Lung (tissue), 17 donors: ENCODE measurements at places on chromosomes 1 and 21. TPM values are rescaled to one million over a fixed set of nuclear protein-coding genes. Genes with fewer than 3 reads are reported as not detected.

DNA sequence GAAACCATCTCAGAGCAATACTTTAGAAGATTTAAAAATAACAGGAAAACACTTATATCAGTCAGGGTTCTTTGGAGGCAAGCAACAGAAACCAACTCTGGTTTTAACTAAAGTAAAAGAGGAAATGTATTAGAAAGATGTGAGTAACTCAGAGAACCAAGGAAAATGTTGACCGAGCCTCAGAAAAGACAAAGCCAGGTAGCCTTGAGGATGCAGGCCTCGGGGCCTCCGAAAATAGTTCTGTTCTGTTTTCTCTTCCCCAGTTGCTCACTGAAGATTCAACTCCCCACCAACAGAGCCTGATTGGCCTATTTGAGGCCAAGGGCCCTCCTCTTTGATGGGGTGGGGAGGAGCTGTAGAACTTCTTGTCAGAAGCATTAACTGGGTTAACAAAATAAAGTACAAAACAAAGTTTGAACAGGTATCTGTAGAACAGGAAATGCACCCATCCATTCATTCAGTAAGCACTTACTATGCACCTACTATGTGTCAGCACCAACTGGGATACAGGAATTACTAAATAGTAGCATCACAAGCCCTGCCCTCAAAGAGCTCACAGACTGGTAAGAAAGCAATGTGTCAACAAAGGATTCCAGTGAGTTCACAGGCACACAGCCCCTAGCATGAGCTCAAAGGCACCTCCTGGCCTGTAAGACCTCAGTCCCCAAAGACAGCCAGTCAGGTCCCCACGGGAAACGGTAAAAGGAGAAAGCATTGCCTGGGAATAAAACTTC is 12.6 kb downstream of the SLAMF8 start:
- H3K27me3 ChIP-seq = no peaks in the 10 kb centered on the region
- DNase-seq = no peak
- no peaks in the 10 kb centered on the region for H3K4me1 ChIP-seq
- H3K36me3 ChIP-seq = no peaks in the 10 kb centered on the region
- no peak overlapping the region for H3K4me3 ChIP-seq

Gene KCNK2
- 0.71 TPM for total RNA-seq

- no peaks in the 10 kb centered on the region for H3K36me3 ChIP-seq
- DNase-seq = peak; percentile 76
- no peak overlapping the region for H3K4me3 ChIP-seq
- H3K27ac ChIP-seq = peak overlapping the region; percentile 61
- no peaks in the 10 kb centered on the region for H3K27me3 ChIP-seq
Measured at GRCh38 chr1:246608616-246609376, 42.5 kb downstream of the CNST start.

- no peaks in the 10 kb centered on the region for H3K27me3 ChIP-seq
- DNase-seq = no peak
- no peak overlapping the region for H3K27ac ChIP-seq
- no peaks in the 10 kb centered on the region for H3K4me1 ChIP-seq
- H3K4me3 ChIP-seq = no peak overlapping the region
Measured at GRCh38 chr1:100936194-100936967, 40.5 kb downstream of the SLC30A7 start.

DNA sequence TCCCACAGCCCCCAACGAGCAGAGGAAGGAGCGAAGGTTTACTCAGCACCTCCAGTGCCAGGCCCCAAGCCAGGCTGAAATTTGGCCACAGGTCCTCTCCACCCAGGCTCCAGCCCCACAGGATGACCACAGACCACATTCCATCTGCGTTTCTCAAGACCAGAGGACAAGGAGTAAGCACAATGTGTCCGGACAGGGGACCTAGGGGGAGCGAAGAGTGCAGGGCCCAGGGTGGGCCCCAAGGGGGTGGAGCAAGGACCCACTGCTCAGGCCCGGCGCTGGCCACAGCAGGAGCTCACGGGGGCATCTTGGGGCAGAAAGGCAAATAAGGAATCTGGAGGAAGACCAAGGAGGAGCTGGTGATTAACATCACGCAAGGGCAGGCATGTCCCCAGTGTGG is 100.5 kb downstream of the NPHP4 start:
- H3K27ac ChIP-seq = no peak overlapping the region
- no peak for DNase-seq
- H3K36me3 ChIP-seq = no peaks in the 10 kb centered on the region
- no peak overlapping the region for H3K4me3 ChIP-seq
- no peaks in the 10 kb centered on the region for H3K4me1 ChIP-seq

DNA sequence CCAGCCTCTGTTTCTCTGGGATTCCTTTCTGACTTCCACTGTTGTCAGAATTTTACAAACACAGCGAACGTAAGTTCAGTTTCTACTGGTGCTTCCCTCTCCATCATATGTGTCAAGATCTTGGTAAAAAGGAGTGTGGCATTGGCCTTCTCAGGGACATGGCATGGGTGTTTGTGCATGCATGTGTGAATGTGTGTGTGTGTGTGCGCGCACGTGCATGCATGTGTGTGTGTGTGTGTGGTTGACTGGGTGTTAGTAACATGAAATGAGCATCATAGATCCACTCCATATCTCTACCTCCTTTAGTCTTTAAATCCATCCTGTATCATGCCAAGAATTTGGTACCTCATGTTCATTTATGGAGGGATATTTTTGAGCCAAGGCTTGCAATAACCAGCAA is 411.3 kb downstream of the NPHP4 start:
- H3K27ac ChIP-seq = no peak overlapping the region
- no peak overlapping the region for H3K4me3 ChIP-seq
- no peaks in the 10 kb centered on the region for H3K4me1 ChIP-seq
- H3K36me3 ChIP-seq = no peaks in the 10 kb centered on the region
- DNase-seq = no peak

GRCh38 chr1:151984313-151984956 is 9.2 kb downstream of the S100A10 start:
- H3K4me3 ChIP-seq = no peak overlapping the region
- no peaks in the 10 kb centered on the region for H3K27me3 ChIP-seq
- H3K4me1 ChIP-seq = peaks cover 6% of the 10 kb centered on the region
- H3K27ac ChIP-seq = no peak overlapping the region
- peaks cover 38% of the 10 kb centered on the region for H3K36me3 ChIP-seq

DNA sequence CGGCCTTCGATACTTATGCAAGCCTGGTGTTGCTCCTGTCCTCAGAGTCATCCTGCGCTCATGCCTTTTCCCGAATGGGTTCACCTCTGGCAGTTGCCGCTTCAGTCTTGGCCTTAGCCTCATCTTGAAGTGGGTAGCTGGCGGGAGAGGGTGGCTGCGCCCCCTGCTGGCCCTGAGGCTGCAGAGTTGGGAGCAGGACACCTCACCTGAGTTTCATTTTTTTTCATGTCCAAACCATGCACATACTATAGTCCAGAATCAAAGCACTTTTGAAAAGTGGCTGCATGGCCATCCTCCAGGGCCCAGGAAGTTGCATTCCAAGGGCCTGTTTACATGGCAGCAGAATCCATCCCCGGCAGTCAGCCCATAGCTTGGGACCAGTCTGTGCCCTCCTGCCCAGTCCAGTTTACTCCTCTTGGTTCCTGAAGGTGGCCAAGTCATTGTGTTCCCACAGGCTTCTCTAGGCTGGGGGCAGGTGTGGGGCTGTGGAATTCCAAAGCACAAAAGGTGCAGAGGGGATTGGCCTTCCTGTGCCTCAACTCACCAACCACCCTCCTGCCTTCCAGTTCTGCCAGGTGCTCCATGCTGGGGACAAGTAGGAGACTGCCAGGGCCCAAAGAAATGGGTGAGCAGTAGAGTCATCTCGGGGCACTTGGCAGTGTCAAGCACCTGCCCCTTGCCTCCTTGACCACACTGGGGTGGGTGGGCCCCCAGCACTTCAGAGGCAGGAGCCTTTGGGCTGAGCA is 44.0 kb downstream of the YARS1 start:
- no peak overlapping the region for H3K4me3 ChIP-seq
- H3K27ac ChIP-seq = no peak overlapping the region
- peaks cover 10% of the 10 kb centered on the region for H3K4me1 ChIP-seq
- DNase-seq = peak; percentile 82

DNA sequence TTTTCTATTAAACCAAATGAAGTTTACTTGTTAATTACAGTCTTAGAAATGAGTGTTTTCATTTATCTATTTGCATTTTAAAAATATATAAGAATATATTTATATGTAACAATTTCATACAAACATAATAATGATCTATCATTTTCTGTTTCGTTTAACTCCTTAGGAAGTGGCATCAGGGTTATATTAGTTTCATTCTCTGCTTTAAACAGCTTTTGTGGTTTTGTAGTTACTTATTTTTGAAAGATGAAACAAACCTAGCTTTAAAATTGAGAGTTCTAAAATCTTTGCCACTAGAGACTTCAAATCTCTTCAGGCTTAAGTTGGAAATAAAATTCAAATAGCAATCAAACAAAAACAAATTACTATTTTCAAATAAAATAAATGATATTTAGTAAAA is 2110.6 kb downstream of the MRPL39 start:
- DNase-seq = no peak
- no peaks in the 10 kb centered on the region for H3K36me3 ChIP-seq
- H3K4me1 ChIP-seq = no peaks in the 10 kb centered on the region
- H3K27me3 ChIP-seq = no peaks in the 10 kb centered on the region
- H3K4me3 ChIP-seq = no peak overlapping the region
- no peak overlapping the region for H3K27ac ChIP-seq

Gene ANGPTL3
- total RNA-seq = 0.06 TPM

DNA sequence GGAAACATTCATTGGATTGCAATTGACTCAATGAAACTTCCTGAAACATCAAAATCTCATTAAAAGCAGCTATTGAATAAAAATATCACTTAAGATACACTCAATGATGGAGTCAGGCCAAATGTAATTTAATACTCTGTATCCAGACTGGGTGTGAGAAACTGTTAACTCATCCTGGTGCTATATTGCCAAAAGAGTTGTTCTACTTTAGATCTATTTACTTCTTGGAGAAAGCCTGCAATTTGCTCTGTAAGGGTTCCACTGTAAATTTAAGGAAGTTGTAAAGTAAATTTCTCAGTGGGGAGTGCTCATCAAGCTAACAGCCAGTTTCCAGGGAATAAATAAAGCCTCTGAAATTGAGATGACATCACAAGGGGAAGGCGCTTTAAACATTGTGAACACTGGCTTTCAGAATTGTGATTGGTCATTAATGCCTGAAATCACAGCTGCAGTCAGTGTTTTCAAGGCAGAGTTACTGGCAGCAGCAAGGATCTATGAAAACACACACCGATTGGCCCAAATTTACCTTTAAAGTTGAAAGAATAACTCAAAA is 91.4 kb downstream of the OLFM3 start:
- H3K27me3 ChIP-seq = no peaks in the 10 kb centered on the region
- H3K36me3 ChIP-seq = no peaks in the 10 kb centered on the region
- peaks cover 14% of the 10 kb centered on the region for H3K4me1 ChIP-seq
- DNase-seq = peak; percentile 43
- no peak overlapping the region for H3K27ac ChIP-seq
